ENCODE measurements at places on chromosomes 7 and 10. TPM values are rescaled to one million over a fixed set of nuclear protein-coding genes. Genes with fewer than 3 reads are reported as not detected.

NAT16 gene
- 0.16 TPM for polyA plus RNA-seq

EPHA1 gene
- 14.2 TPM for polyA plus RNA-seq

SPDYE2B gene
- 2.2 TPM for polyA plus RNA-seq

C7orf57 gene
- 2.5 TPM for polyA plus RNA-seq

COL17A1 gene
- polyA plus RNA-seq: 0.94 TPM

ZNF365 gene
- polyA plus RNA-seq: 0.95 TPM

OPN1SW gene
- 1.9 TPM for polyA plus RNA-seq

FGFBP3 gene
- polyA plus RNA-seq: 3.7 TPM

CAMK2B gene
- 0.86 TPM for polyA plus RNA-seq

CYP26C1 gene
- not detected for polyA plus RNA-seq

SLC13A1 gene
- 0.20 TPM for polyA plus RNA-seq

Data from left lung (tissue), 14 donors.